Uterus (tissue), 4 donors: ENCODE measurements at places on chromosomes 4 and X. TPM values are rescaled to one million over a fixed set of nuclear protein-coding genes. Genes with fewer than 3 reads are reported as not detected.
A peak's percentile ranks its signal among the peaks of the same experiment; 100 is the strongest.

DNA sequence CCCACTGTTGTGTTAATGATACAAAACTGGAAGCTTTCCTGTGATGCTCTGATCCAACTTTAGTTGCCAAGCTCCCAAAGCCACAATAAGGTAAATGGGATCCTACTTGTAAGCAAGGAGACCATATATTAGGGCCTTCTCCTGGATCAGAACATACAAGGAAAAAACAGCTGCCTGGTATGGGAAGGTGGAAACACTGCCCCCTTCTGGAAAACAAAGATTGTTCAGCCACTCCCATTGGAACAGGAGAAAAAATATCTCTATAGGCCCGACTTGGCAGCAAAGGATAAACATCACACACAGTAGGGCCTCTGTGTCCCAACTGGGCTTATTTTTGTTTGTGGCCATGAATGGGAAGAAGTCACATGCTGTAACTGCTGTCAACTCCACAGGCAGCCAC is 166.5 kb downstream of the TBX22 start:
- H3K27ac ChIP-seq, result no peak overlapping the region
- H3K4me3 ChIP-seq, result no peak overlapping the region
- DNase-seq, result no peak

- H3K36me3 ChIP-seq, result no peaks in the 10 kb centered on the region
- DNase-seq, result no peak
- H3K4me1 ChIP-seq, result no peaks in the 10 kb centered on the region
Observed at GRCh38 chr4:98642991-98643426, 15.4 kb downstream of the TSPAN5 start.

DNA sequence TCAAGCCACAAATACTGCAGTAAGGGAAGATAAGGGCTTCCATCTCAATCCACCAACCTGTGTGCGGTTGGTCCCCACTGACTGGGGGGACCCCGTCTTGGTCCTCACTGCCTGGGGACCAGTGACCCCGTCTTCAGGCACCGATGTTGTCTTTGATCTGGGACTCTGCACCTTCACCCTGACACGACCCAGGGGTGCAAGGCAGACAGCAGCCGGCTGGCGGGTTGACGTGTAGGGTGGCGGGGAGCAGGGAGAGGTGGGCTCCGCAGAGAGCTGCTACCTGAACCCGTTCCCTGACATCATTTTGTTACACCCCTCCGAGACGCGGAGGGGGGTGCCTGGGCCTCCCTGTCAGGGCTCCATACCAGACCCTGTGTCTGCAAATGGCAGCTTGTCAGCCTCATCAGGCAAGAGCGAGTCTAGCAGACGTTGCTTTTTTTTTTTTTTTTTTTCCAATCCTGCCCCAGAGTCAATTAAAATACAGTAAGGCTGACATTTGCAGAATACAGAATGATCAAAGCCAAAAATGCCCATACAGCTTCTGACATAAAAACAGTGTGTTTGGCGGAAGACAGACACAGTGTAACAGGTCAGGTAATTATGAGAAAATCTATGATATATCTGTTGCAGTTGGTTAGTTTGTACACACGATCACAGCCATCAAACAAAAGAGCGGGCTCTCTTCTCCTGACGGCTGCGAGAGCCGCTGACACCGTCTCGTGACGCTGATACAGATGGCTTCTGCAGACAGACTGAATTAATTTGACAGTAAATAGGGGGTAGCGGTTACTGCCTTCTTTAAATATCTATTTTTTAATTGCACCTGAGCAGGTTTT is 118.6 kb downstream of the CRLF2 start:
- no peaks in the 10 kb centered on the region for H3K4me1 ChIP-seq
- no peaks in the 10 kb centered on the region for H3K36me3 ChIP-seq
- DNase-seq, result no peak
- no peak overlapping the region for H3K4me3 ChIP-seq
- H3K27me3 ChIP-seq, result no peaks in the 10 kb centered on the region
- H3K27ac ChIP-seq, result no peak overlapping the region

Gene CLCN3
- total RNA-seq, result 27.6 TPM

Gene USP17L18
- not detected for total RNA-seq

DNA sequence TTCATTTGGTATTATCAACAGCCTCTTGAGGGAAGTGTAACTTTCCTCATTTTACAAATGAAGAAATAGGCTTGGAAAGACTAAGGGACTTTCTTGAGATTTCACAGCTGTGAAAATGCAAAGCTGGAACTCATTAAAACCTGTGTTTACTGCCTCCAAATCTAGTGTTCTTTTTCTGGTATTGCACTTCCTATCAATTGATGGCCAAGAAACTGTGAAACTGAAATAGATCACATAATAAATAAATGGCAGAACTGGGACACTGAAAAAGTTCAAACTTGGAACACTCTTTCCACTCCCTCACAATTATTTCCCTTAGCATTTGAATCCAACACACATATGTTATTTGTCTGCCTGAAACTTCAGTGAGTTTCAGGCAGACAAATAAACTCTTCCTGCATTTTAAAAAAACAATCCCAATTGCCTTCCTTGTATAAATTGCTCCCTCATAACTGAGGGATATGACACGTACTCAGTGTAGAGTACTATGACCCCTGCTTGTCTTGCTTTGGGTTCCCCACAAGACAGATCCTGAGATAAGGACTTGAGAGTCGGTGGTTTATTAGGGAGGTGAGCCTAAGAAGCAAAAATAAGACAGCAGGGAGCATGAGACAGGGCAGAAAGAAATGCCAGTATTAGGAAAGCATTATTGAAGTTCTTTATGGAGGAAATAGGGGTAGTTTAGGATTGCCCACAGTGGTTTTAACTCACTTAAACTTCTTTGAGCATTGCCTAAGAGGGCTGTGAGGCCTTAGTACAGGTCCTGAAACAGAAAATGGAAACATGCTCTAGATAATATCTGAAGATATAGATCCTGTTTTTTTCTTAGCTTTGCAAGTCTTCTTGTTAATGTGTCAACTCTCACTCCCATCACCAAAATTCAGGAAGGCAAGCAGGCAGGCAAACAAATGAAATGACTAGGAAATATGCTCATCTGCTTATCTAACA is 33.9 kb downstream of the RTL3 start:
- H3K4me1 ChIP-seq, result no peaks in the 10 kb centered on the region
- no peak overlapping the region for H3K4me3 ChIP-seq
- H3K36me3 ChIP-seq, result no peaks in the 10 kb centered on the region
- H3K27ac ChIP-seq, result peak overlapping the region; percentile 59
- no peaks in the 10 kb centered on the region for H3K27me3 ChIP-seq

Gene PRR32
- total RNA-seq, result not detected

Gene CT45A8
- not detected for total RNA-seq

GRCh38 chr4:3201718-3202702 is 46.9 kb upstream of the MSANTD1 start:
- no peak overlapping the region for H3K4me3 ChIP-seq
- H3K27ac ChIP-seq, result peak overlapping the region; percentile 75
- no peaks in the 10 kb centered on the region for H3K27me3 ChIP-seq
- H3K4me1 ChIP-seq, result no peaks in the 10 kb centered on the region
- DNase-seq, result no peak

GRCh38 chr4:173958445-173958844 is 325.0 kb downstream of the FBXO8 start:
- H3K4me1 ChIP-seq, result no peaks in the 10 kb centered on the region
- H3K36me3 ChIP-seq, result no peaks in the 10 kb centered on the region
- DNase-seq, result no peak
- no peaks in the 10 kb centered on the region for H3K27me3 ChIP-seq

GRCh38 chr4:22922426-22922825 is 229.7 kb downstream of the GBA3 start:
- H3K27ac ChIP-seq, result no peak overlapping the region
- no peaks in the 10 kb centered on the region for H3K4me1 ChIP-seq
- H3K4me3 ChIP-seq, result no peak overlapping the region
- H3K36me3 ChIP-seq, result no peaks in the 10 kb centered on the region

Gene CNGA1
- 4.1 TPM for total RNA-seq

Gene PORCN
- total RNA-seq, result 3.7 TPM

Gene KIF4A
- total RNA-seq, result not detected

Gene KLB
- not detected for total RNA-seq

GRCh38 chr4:150863456-150863855 is 151.6 kb downstream of the LRBA start:
- H3K4me1 ChIP-seq, result no peaks in the 10 kb centered on the region
- H3K36me3 ChIP-seq, result no peaks in the 10 kb centered on the region
- no peaks in the 10 kb centered on the region for H3K27me3 ChIP-seq
- H3K27ac ChIP-seq, result no peak overlapping the region

DNA sequence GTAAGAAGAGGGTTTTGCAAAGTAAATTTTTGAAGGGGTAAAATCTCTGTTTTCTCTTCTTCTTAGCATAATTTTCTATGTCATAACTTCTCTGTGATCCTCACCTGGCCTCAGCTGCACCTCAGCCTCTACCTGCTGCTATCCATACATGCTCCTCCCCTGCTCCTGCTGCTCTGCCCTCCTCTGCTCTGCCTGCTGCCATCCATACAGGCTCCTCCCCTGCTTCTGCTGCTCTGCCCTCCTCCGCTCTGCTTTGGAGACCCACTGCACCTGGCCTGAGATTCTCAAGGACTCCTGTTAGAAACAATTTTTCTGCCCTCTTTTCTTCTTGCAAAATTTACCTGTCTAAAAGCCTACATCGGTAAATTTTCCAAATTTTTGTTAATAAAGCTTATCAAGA is 388.6 kb upstream of the PITX2 start:
- H3K4me3 ChIP-seq, result no peak overlapping the region
- H3K27me3 ChIP-seq, result no peaks in the 10 kb centered on the region
- DNase-seq, result no peak

GRCh38 chrX:4841216-4841745 is 1127.8 kb upstream of the PRKX start:
- H3K27me3 ChIP-seq, result no peaks in the 10 kb centered on the region
- DNase-seq, result no peak
- H3K4me3 ChIP-seq, result no peak overlapping the region
- H3K27ac ChIP-seq, result no peak overlapping the region
- no peaks in the 10 kb centered on the region for H3K36me3 ChIP-seq

GRCh38 chr4:73432169-73433000 is 3.6 kb upstream of the AFP start:
- DNase-seq, result no peak
- H3K36me3 ChIP-seq, result no peaks in the 10 kb centered on the region
- H3K4me1 ChIP-seq, result no peaks in the 10 kb centered on the region
- no peak overlapping the region for H3K4me3 ChIP-seq

Gene OPRPN
- total RNA-seq, result not detected

GRCh38 chrX:137749246-137749645 is 183.3 kb downstream of the ZIC3 start:
- H3K4me3 ChIP-seq, result no peak overlapping the region
- no peaks in the 10 kb centered on the region for H3K36me3 ChIP-seq
- no peak overlapping the region for H3K27ac ChIP-seq
- no peaks in the 10 kb centered on the region for H3K4me1 ChIP-seq
- no peaks in the 10 kb centered on the region for H3K27me3 ChIP-seq

DNA sequence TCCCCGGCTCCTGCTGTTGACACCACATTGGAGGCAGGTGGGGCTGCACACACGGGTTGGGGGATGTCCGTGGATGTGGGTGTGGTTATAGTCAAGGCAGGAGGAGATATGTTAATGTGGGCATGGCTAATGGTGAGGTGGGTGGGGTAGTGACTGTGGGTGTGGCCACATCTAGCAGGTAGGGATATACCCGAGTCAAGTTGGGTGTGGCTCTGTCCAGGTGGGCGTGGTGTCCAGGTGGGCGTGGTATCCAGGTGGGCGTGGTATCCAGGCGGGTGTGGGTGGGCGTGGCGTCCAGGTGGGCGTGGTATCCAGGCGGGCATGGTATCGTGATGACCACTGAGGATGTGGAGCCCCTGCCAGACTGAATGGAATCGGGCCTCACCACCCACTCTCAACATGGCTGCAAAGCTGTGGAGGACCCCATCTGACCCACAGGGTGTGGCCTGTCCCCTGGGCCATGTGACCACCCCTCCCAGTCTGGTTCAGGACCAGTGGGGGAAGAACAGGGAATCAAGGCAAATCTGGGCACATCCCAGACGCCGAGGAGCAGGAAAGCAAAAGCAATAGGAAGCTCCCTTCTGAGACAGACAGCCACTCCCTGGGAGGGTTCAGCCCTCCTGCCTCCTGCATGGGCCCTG is 21.0 kb downstream of the MAN2B2 start:
- H3K27me3 ChIP-seq, result no peaks in the 10 kb centered on the region
- no peak overlapping the region for H3K27ac ChIP-seq
- no peak overlapping the region for H3K4me3 ChIP-seq
- DNase-seq, result no peak

GRCh38 chr4:64146030-64146429 is 263.2 kb downstream of the TECRL start:
- no peak overlapping the region for H3K27ac ChIP-seq
- H3K27me3 ChIP-seq, result no peaks in the 10 kb centered on the region
- no peak overlapping the region for H3K4me3 ChIP-seq
- no peaks in the 10 kb centered on the region for H3K4me1 ChIP-seq
- H3K36me3 ChIP-seq, result no peaks in the 10 kb centered on the region

Gene GAGE12G
- not detected for total RNA-seq

DNA sequence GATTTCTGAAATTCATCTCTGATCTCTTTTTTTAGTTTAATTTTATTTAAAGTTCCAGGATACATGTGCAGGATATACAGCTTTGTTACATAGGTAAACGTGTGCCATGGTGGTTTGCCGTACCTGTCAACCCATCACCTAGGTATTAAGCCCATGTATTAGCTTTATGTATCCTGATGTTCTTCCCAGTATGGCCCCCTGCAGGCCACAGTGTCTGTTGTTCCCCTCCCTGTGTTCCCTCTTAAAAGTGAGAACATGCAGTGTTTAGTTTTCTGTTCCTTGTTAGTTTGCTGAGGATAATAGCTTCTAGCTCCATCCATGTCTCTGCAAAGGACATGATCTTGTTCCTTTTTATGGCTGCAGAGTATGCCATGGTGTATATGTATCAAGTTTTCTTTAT is 153.2 kb downstream of the RAPGEF2 start:
- no peak for DNase-seq
- H3K4me3 ChIP-seq, result no peak overlapping the region
- no peak overlapping the region for H3K27ac ChIP-seq
- no peaks in the 10 kb centered on the region for H3K4me1 ChIP-seq
- no peaks in the 10 kb centered on the region for H3K36me3 ChIP-seq

Gene ADH1C
- 3.6 TPM for total RNA-seq

GRCh38 chr4:33494150-33494549 is 2750.2 kb downstream of the ARAP2 start:
- H3K36me3 ChIP-seq, result no peaks in the 10 kb centered on the region
- DNase-seq, result no peak
- no peaks in the 10 kb centered on the region for H3K27me3 ChIP-seq

Gene OTUD6A
- total RNA-seq, result not detected

- DNase-seq, result no peak
- H3K27ac ChIP-seq, result no peak overlapping the region
- no peak overlapping the region for H3K4me3 ChIP-seq
Observed at GRCh38 chr4:56575820-56576429, 70.3 kb downstream of the ARL9 start.

- DNase-seq, result no peak
- no peaks in the 10 kb centered on the region for H3K4me1 ChIP-seq
- H3K36me3 ChIP-seq, result no peaks in the 10 kb centered on the region
- H3K27ac ChIP-seq, result no peak overlapping the region
Observed at GRCh38 chr4:74109870-74110605, 11.0 kb upstream of the CXCL2 start.

DNA sequence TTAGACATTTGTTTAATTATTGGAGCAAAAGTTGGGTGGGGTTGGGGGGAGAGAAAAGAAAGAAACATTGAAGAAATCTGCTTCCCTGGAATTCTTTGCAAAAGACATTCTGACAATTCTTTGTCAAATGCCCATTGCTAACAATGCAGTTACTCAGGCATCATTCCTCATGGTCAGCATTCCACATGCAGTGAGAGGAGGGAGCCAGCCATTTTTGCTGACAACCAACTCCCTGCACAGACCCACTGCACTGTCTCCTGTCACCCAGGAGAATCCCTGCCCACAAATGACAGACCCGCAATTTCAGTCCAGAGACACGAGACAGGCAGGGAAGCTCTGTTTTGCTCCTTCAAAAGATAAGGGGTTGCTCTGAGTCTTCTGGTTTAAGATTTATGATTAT is 985.1 kb upstream of the SLIT2 start:
- no peak overlapping the region for H3K27ac ChIP-seq
- H3K4me3 ChIP-seq, result no peak overlapping the region
- H3K27me3 ChIP-seq, result no peaks in the 10 kb centered on the region
- H3K36me3 ChIP-seq, result no peaks in the 10 kb centered on the region
